ENCODE measurements at places on chromosomes 11 and 22.

- no peak for DNase-seq
Observed at GRCh38 chr11:108063410-108063809, 54.7 kb downstream of the CUL5 start.

DNA sequence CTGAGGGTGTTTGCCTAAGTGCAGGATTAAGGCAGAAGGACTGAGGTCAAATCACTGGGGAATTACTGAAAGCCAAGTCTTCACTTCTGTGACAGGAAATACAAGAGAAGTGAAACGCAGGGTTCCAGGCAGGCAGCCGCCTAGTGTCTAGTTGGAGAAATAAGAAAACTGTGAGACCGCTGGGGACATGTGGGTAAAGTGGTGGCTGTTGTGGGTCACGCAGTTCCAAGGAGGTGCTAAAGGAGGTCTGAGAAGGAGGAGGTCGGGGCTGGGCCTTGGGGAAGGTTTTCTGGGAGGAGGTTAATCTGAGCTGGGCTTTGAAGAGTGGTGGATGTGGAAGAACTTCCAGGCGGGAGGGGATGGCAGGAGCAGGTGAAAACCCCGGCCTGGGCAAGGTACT, 11.2 kb downstream of the MCM5 start:
- DNase-seq: no peak

DNA sequence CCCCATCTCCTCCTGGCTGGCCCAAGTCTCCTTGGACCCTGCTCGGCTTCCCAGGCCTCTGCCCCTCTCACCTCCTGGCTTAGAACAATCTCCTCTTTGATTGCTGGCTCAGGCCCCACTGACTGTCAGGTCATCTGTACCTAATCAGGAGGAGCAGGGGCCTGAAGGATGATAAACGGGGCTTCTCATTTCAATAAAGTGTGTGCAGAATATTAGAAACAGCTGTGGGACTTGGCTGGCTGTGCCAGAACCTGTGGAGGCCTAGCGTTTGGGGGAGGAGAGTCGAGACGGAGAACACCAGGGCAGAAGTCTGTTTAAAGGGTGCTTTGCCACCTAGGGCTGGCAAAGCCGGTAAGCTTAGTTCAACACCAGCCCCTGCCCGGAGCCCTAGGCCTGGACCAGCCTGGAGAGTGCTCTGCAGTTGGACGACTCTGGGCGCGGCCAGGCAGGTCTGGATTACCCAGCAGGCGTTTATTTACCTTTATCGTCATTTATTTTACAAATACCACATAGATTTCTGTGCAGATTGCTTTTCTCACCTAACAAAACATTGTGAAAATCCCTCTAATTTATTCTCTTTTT, 10.1 kb upstream of the VSIG10L2 start:
- DNase-seq: no peak

DNA sequence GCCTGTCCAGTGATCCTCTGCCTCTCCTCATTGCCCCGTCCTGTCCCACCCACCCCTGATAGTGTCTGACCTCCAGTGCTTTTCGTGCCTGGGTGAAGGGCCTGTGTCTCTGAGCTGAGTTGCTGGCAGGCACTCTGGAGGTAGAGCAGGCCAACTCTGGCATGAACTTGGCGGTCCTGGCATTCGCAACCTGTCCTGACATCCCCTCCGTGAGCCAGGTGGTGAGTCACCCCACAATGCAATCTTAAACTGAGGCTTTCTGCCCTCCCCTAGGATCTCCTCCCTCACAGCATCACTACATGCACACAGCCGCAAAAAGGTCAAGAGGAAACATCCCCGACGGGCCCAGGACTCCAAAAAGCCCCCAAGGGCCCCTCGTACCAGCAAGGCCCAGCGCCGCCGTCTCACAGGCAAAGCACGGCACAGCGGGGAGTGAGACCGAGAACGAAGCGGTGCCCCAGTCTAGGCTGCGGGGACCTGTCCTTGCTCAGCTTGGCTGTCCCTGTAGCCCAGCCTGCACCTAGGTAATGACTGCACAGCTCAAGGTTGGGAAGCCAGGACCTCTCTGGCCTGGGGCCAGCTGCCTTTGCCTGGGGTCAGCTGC, 4.9 kb downstream of the NOL12 start:
- DNase-seq: no peak

DNA sequence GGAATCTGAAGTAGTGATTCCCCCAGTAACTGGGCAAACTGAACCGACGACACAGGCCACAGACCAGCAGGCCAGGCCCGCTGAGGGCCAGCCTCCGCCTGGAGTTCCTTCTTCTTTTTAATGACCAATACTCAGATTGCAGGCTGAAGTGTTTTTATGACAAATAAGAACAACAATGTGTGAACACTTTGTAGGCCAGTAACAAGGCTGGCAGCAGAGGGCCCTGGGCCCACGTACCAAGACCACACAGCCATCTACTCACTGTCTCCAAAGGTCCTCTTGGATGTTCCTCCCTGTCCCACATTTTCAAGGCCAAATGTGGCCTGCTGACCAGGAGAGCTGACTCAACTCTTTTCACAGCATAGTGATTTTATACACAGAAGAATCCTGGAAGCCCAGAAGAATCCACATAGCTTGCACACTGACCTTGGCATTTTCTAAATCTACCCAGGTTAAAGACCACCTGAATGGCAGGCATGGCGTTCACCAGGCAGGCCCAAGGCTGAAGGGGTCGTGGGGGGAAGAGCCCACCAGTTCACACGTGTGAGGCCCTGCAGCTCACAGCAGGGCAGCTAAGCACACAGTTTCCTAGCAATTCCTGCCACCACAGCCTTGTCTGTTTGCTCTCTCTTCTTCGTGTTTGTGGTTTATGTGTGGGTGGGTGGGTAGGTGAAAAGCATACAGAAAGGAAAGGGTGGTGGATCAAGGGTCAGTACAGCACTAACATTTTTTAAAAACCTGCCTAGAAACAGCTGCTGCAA, 13.3 kb downstream of the SMCO4 start:
- DNase-seq: no peak

DNA sequence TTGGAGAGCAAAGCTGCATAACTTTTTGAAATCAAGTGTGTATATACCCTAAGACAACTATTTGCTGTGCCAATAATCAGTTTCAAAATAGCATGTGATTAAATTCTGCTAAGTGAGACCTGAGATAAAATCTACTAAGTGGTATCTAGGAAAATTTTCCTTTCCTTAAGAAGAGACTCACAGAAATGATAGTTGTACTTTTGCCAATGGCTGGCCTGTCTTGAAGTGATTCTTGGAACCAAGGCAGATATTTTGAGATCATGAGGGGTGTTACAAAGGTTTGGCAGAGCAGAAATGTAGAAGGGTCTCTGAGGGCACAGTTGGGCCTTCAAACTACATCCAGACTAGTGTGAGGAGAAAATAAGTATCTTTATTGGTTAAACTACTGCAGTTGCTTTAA, 902.6 kb upstream of the TENM4 start:
- DNase-seq: no peak

Measured in stimulated activated CD8-positive, alpha-beta memory T cell treated with anti-CD3 and anti-CD28 coated beads, Interleukin-2, amount 100 ng/mL, for 1 hour (primary cell).